ENCODE measurements at places on chromosomes 5 and 9. TPM values are rescaled to one million over a fixed set of nuclear protein-coding genes. Genes with fewer than 3 reads are reported as not detected.

Gene SAXO1
- not detected for total RNA-seq

Gene DMGDH
- not detected for total RNA-seq

Gene MCIDAS
- 3.6 TPM for total RNA-seq

Gene MCTP1
- total RNA-seq: 46.4 TPM

Measured in NCI-H460 (cell line).